ENCODE measurements at places on chromosomes 7 and 10.

DNA sequence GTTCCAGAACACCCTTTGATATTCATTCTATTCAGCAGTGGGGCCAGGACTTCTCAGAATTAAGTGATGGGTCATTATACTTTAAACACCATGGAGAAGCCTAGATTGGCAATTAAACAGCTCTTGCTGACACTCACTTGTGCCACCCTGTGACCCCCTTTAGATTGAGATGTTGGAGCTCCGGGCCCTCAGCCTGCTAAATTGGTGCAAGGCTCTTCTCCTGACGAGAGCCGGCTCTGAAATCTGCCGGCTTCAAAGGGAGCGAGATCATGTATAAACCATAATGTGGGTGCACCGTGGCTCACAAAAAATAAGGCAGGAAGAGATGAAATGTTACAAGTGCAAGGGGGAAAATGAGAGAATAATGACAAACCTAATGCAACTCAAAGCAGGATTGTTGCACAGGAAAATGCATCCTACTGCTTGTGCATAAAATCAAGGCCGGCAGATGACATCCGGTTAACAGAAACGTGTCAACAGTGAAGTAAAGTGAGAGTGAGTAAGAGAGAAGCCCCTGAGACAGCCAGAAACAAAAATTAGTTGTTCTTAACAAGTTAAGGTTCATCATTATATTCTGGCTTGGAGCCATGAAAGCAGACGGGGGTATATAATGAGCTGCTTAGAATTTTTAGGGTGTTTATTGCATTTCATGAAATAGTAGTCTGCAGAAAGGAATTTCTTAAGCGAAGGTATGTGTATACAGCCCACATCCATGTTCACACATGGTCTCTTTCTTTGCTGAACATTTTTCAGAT is 198.2 kb downstream of the TCF7L2 start:
- no peak for DNase-seq

DNA sequence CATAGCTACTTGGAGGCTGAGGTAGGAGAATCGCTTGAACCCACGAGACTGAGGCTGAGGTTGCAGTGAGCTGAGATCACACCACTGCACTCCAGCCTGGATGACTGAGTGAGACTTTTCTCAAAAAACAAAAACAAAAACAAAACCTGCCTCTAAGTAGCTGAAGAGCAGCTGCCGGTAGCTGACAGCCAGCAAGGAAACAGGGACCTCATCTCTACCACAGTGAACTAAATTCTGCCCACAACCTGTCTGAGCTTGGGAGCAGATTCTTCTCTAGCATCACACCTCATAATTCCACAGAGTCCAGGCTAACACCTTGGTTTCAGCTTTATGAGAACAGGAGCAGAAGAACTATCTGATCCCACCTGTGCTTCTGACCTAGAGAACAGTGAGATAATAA is 246.2 kb downstream of the KCND2 start:
- no peak for DNase-seq

DNA sequence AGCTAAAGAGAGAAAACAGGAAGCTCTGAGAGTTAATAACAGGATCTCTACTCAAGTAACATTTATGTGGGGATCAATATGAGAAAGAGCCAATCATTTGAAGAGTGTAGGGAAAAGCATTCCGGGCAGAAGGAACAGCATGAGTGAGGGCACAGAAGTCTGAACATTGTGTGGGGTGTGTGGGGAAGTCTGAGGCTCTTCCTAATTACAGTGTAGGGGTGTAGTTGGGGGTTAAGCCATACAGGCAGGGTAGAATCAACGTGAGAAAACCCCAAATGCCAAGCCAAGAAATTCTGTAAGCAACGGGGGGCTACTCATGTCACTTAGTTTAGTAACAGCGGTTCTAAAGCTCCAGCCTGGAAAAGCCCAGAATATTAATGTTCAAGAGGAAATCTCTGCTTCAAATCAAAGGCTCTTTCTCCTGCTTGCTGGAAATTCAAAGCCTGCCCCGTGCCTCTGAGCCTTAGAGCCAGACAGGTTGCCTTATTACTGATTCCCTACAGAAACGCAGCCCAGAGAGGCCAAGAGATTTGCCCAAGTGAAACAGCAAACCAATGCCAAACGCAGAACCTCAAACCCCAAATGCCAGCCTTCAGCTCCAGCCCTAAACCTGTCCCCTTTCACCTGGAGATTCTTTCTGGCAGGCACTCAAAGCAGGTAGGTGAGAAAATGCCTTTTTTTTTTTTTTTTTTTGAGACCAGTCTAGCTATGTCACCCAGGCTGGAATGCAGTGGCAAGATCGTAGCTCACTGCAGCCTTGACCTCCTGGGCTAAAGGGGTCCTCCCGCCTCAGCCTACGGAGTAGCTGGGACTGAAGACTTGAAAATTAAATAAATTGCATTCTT is 36.1 kb downstream of the DNAJB12 start:
- no peak for DNase-seq

DNA sequence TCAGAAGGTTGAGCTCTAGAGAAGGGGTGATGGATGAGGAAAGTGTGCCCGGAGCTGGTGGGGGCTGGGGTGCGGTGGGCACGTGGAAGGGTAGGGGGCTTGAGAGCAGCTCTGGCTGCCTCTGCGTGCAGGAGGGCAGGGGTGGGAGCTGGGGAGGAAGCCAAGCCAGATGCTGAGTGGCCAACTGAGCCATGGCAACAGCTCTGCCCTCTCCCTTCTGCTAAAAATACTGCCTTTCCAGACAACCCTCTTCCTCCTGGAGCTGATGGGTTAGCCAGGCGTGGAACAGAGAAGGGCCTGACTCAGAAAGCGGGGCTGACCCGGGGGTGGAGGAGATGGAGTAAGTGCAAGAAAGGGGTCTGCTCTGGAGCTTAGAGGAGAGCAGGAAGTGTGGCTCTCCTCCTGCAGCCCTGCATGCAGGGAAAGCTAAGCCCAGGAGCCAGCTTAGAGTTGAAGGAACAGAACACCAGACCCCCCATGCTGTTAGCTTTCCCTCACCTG is 114.6 kb upstream of the AGK start:
- no peak for DNase-seq

DNA sequence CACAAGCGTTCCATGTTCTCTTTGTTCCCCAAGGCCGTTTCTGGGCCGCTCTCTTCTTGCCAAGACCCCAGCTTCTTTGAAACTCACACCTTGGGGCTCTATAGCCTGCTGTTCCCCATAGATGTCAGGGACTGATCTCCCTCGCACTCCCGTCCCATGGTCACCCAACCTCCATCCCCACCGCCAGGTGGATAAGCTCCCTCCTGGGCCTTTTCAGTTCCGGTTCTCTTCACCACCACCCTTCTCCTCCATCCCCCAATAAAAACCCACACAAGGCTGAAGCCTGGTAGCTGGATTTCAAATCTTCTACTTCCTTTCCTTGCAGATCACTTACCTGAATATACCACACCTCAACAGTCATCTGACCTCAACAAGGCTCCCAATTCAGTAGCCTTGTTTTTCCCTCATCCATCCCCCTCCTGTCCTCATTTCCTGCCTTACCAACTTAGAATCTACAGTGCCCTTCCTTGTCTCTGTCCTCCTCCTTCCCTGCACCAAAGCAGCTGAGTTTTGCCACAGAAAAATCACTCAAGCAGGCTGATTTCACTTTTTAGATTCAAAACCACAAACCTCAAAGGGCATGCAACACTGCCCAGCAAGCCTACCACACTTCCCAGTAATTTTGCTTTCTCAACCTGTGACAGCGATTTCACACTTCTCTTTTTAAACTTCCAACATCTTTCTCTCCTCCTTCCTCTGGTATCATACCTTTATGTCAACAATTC is 7.7 kb downstream of the SLC37A3 start:
- DNase-seq = peak; percentile 88

DNA sequence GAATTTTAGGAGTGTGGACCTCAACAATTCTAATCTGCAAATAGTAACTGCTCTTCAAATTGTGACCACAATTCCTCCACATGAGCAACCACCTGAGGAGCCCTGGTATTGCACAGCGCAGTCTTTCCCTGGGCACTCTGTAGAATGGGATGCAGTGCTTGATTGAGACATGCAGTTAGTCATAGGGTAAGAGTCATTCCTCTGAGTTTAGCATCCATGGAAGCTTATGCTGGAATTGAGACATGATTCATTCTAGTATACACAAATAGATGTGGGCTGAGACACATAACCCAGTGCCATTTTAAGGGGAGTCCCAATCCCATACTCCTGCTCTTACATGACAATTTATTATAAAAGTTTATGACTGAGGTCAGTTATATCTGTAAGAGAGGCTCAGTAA is 582.3 kb upstream of the CNTNAP2 start:
- DNase-seq = no peak

DNA sequence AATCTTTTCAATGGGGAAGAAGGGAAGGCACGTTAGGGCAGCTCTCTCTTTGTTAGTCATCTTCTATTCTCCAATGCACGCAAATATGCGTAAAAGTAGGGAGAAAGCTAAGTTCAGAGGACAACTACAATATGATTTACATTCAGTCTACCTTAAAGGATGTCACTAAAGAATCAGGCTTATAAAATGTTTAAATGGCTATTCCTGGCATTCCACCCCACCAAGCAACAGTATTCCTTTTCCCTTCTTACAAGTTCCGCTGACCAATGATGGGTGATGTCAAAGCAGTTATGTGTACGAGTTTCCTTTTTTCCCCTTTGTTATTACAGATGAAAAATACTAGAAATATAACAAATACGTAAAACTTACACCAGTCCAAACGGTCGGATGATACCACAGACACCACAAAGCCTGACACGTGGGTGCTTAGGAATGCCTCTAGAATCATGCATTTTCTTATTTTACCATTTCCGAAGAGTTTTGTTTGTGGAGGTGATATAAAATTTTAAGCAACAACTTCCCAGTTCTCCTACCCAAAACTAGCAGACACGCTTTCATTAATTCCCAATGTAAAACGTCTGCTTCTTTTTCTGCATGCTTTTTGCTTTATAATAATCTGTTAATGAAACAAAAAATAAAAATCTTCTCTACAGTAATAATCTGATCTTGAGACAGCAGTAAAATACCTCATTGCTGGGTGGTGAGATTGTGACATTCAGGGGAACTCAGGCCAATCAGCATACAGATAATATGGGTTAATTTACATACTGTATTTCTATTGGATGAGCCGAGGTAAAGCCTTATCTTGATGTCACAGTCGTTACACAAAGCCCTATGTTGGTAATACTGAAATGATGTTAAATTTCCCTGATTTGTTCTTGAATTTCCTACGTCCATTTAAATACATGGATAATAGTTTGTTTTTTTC is 708 bp upstream of the GPR85 start:
- DNase-seq = peak; percentile 89

GRCh38 chr7:22895140-22895827 is 72.6 kb upstream of the TOMM7 start:
- no peak for DNase-seq

GRCh38 chr7:103540338-103540737 is 94.3 kb upstream of the SLC26A5 start:
- no peak for DNase-seq

DNA sequence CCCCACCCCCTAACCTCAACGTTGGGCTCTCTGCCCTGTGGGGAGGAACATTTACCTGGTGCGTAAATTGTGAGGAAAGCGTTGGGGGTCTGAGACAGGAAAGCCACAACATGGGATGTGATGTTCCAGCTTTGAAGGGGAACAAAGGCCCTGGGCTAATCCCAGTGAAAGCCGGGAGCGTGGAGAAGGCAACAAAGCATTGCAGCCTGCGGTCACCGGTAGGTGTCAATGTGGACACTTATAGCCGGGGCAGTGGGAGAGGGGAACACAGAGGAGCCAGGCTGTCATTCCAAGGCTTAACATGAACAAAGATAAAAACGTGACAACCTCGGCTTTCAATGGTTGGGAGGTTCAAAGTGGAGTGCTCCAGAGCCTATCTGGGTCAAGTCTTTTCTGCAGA is 12.7 kb downstream of the PTF1A start:
- DNase-seq = no peak

GRCh38 chr7:74134117-74134620 is 40.0 kb upstream of the EIF4H start:
- peak; percentile 87 for DNase-seq

DNA sequence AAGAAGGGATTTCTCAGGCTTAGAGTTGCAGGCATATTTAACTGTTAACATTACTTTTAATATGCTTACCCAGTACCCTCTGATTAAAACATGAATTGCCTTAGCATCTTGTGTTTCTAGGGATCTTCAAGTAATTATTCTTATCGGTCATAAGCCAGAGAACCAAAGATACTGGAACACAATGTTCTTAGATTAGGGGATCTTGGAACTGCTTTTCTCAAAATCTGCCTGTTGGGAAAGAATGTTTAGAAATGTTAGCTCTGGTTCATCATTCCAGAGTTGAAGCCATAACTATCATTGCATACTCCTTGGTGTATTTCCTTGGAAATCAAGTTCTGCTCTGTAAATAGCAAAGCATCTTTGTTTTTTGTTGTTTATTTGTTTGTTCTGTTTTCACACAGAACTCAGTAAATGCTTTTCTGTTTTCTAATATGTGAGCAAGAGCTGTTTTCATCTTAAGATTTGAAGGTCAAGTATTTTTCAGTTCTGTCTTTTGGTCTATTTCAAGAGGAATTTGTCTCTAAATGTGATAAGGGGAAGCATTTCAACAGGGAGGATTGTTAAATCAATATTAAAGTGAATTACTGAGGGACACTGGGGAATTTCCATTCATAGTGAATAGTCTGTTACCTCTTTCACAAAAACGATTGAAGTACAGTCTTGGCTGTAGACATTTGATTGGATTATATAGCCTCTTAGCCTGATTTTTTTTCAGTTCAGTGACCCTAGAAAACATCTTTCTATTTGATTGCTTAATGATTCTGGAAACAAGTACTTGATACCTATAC is 103.2 kb upstream of the CYP26C1 start:
- no peak for DNase-seq

DNA sequence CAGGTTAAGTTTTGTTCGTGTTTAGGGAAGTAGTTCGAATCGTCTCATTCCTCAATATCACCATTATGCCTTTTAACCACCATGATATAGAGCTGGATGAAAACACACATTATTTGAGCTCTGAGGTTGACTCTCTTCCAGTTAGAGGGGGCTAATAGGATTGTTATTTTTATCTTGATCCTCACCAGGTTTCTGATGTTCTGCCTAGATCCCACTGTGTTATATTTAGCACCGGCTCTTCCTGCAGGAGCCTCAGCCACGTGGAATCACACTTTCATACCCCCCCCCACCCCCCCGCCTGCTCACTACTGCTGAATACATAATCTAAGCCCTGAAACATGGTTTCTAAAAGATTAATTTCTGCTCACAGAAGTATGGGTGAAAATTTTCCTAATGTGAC is 88.3 kb downstream of the NRCAM start:
- DNase-seq = no peak

- peak; percentile 54 for DNase-seq
Measured at GRCh38 chr7:7183061-7183837, 905 bp downstream of the C1GALT1 start.

DNA sequence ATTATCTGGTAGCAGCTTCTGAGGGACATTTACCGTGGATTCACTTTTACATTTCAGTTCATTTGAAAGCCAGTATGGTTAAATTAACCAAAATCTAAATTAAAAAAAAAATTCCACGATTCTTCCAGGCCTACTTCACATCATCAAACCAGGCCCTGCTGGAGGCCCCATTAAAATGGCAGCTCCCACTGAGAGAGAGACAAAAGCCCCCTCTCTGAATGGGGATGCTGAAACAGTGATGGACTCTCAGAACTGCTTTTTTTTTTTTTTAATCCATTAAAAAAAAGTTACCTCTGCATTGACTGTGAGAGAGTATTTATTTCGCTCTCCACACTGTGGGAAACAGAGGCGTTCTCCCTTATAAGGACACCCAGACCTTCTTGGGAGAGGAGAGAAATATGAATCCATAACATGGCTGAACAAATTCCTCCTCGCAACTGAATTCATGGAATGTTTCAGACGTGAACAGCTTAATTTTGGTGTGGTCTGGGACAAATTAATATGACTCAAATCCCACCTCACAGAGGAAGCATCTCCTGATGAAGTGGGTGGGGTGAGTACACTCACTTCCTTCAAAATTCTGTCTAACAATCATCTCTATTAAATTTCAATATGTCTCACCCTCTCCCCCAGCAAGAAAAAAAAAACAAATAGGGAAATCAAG is 73.5 kb downstream of the SAMD9 start:
- DNase-seq = no peak
